ENCODE measurements at places on chromosomes 13 and 19.

DNA sequence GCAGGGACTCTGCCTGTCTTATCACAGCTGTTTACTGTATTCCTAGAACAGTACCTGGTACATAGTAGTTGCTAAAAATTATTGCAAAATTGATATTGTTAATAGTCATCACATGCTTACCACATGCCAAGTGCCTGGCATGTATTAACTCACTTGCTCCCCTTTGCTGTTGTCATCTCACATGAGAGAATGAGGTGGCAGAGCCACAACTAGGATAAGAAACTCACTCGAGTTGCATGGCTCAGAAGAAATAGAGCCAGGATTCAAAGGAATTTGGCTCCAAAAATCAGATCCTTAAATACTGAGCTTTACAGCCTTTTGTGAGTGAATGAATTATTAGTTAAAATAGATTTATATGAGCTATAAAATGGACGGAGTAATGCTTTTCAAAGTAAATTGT lies 42.6 kb downstream of the B3GLCT start:
- no peak for DNase-seq

DNA sequence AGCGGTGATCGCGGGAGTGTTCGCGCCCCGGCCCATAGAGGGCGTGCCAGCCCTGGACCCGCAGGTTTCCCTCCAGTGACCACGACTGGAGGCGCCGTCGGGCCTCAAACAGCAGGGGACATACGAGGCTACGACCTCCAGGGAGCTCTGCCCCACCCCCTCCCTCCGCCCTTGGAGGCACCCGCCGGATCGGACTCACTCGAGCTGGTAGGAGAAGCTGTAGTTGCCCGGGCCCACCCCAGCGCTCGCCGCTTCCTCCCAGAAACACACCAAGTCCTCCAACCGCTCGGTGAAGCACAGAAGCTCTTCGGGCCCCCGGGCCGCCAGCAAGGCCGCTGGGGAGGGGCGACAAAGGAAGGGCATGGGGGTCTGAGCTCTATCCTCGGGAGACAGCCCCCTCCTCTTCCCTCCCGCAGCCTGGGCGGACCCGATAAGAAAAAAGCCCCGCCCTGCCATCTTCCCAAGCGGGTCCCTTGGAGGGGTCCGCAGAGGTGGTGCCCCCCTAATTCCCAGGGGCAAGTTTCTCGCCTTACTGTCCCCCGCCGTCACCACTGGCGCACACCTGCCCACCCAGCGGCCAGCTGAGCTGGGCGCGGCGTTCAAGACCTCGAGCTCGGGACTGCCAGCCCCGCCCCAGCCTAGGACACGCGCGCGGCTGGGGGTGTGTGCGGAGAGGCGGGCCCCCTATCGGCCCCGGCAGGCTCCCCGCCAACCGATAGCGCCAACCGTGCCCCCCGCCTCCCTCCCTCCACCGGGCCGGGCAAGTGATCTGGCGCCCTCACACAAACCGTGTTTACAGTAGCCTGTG lies 1.0 kb downstream of the EPOR start:
- peak; percentile 25 for DNase-seq

DNA sequence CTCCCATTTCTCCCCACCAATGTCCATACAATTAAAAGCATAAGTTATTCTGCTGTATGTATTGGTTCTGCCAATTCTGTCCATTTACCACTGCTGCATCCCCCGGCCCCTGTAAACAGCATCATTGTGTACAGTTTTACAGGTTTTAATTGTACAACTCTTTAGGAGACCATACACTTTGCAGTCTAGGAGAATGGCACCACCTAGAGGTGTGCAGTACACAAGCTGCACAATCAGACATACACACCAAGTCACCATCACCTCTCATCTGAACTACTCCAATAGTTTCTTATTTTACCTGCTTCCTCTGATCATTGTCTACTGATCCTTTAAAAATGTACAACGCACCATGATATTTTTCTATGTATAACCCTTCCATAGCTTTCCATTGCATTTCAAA lies 855.9 kb upstream of the KLHL1 start:
- DNase-seq, result no peak

GRCh38 chr19:55418185-55418584 lies 10.6 kb upstream of the UBE2S start:
- peak; percentile 41 for DNase-seq

- DNase-seq, result no peak
Observed at GRCh38 chr13:54750521-54750920, 1721.9 kb downstream of the OLFM4 start.

GRCh38 chr13:40540328-40541044 lies 126.0 kb downstream of the FOXO1 start:
- DNase-seq, result no peak

DNA sequence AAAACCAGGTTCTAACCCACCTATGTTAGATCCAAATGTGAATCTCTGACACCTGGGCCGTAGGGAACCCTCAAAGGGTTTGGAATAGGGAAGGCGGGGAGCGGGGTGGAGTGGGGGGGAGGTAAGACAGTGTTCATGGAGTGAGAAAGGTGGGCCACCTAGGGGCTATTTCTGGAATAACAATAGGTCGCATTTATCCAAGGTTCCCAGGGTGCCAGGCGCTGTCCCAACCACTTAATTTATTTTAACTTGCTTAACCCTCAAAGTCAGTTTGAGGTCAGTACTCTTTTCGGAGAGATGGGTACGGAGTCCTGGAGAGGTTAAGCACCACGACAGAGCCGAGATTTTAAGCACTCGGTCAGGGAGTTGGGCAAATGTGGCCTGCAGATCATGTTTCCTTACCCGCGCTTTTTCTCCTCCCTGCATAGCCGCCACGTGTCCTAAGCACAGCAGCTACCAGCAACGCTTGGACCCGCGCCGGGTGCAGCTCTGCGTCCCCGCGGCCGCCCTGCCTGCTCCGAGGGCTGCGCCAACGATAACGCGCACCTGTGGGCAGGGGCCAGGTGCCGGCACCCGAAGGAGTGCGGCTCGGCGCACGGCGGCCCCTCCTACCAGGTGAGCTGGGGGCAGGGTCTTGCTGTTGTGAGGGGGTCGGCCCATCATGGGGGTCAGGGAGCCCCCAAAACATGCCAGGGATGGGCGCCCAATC lies 25.0 kb upstream of the FXYD3 start:
- peak; percentile 49 for DNase-seq

- DNase-seq, result no peak
Observed at GRCh38 chr13:59444210-59444857, 719.4 kb downstream of the DIAPH3 start.

GRCh38 chr19:41936416-41936850 lies 8.2 kb upstream of the ERFL start:
- no peak for DNase-seq

DNA sequence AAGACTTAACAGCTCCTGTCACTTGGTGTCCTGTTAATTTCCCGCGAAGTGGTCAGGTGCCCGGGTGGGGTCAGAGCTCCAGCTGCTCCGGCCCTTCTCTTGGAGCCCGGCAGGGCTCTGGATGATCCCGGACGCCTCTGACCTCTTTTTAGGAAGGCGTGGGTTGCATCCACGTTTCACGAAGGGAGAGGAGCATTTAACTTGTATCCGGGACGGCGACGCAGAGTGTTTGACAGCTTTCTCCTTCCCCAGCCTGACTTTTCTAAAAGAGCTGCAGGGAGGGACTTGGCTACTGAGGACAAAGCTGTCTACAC lies 656 bp downstream of the ZNF155 start:
- DNase-seq, result no peak

GRCh38 chr13:104854007-104854406 lies 1681.5 kb downstream of the EFNB2 start:
- DNase-seq, result no peak

DNA sequence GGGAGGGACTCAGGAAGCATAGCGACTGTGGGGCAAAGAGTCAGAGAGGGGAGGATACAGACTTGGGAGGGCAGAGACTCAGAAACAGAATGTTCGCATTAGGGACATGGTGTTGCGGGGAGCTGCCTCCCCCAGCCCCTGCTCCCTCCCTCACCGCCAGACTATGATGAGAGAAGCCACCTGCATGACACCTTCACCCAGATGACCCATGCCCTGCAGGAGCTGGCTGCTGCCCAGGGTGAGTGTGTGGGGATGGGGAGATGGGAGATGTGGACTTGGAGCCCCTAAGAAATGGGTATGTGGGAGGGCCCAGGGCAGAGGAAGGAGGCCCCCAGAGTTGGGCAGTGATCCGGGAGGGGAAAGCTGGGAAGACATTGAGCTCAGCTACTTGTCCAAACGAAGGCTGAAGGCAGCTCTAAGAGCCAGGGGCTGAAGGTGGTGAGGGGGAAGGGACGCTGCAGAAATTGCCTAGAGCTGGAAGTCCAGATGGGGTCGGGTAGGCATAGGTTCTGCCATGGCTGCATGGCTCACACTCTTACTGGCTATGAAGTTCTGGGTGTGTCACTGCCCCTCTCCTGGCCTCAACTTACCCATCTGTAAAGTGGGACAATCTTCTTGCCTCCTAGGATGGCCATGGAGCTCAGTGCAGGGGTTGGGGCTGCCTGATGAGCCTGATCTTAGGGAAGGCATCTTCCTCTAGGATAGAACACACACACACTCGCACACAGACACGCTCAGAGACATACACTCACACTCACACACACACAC lies 1.4 kb downstream of the SPACA6 start:
- DNase-seq, result no peak

- peak; percentile 31 for DNase-seq
Observed at GRCh38 chr19:1591421-1592023, 1.1 kb downstream of the MBD3 start.

- DNase-seq, result no peak
Observed at GRCh38 chr19:8640402-8641004, 10.1 kb downstream of the NFILZ start.

- DNase-seq, result no peak
Observed at GRCh38 chr13:21330126-21330861, 128.8 kb downstream of the ZDHHC20 start.

DNA sequence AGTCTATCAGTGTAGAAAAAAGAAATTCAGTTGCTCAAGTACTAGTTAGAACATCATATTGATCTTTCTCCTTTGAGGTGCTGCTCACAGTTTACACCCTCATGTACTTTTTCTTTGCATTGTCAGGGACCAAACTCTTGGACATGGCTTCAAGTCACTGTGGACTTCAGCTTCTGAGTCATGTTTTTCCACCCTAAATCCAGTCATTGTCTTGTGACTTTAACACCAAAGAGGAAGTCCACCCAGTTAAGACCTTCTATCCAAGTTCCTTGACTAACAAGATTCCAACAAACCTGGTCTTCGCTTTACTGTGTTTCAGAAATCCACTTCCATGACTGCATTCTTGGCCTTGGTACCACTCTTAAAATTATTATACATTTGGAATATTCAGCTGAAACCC lies 206.7 kb upstream of the ARGLU1 start:
- DNase-seq, result no peak

GRCh38 chr19:45870798-45871197 lies 6.7 kb downstream of the FOXA3 start:
- no peak for DNase-seq

GRCh38 chr13:41005704-41006103 lies 13.4 kb downstream of the ELF1 start:
- no peak for DNase-seq

DNA sequence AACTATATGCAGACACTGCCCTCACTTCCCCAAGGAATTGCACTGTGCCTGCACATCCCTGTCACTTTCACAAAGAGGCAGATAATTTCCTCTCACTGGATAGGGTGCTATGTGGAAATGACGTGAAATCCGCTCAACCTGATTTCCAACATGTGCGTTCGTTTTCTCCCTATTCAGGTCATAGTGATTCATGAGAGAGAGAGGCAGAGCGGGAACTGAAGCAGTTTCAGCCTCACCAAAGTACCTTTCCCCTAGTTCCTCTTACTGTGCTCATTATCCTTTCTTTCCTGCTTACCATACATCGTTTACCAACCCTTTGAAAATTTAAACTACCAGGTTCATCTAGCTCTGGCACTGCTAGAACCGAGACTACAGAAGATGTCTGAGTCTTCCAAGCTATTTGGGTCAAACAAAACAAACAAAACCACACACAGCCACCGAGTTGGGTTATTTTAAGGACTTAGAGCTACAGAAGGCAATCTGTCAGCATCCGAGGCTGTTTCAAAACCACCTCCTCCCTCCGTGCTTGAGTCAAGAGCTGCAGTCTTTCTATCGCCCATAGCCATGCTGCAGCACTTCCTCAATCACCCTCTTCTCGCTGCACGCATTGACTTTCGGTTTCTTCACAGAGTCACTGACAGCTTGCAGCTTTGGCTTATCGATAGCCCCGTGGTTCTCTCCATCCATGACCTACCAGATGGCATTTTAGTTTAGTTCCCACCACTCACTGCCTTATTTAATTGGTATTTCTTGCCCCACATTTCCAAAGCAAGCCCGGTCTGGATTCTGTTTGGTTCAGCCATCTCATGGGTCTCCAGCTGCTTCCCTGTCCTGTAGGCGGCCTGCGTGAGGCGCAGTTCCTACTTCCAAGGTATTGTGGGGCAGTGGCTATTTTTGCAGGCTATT lies 1395.8 kb downstream of the EFNB2 start:
- DNase-seq, result peak; percentile 51

- DNase-seq, result no peak
Observed at GRCh38 chr13:81058916-81059290, 718.0 kb upstream of the SPRY2 start.

DNA sequence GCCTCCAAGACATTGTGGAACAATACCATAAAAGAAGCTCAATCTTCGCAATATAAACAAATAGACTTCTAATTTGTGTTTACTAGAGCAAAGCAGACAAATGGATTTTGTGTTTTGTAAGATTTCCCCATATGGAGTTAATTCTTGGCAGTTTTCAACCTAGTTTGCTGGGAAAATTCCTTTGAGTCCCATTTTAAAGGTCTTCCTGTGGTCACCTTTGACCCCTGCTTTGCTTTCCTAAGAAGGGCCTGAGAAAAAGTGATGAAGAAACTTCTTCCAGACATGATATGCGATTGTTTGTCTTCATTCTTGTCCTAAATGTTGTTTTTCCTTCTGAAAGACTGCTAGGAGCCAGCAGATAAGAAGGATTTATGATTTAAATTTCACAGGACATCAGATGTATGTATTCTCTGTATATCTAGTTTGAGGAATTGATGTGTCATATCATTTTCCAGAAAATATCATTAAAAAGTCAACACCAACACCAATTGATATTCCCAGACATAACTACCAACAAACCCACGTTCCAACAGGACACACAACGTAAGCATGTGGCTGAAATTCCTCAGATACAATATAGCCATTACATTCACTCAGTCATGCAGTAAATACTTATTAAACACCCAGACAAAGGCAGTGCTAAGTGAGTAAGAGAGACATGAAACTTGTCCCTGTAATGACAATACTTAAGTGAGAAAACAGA lies 276.4 kb downstream of the LHFPL6 start:
- no peak for DNase-seq

- no peak for DNase-seq
Observed at GRCh38 chr19:43489310-43489709, 15.2 kb downstream of the PHLDB3 start.

GRCh38 chr19:30629086-30629485 lies 256.9 kb downstream of the ZNF536 start:
- DNase-seq, result no peak

- no peak for DNase-seq
Observed at GRCh38 chr19:51375504-51376221, 3.2 kb upstream of the NKG7 start.

- no peak for DNase-seq
Observed at GRCh38 chr19:28710278-28710677, 502.7 kb downstream of the UQCRFS1 start.

GRCh38 chr13:57787058-57787791 lies 155.7 kb downstream of the PCDH17 start:
- DNase-seq, result no peak
